ENCODE measurements at places on chromosomes 4 and X.
A peak's percentile ranks its signal among the peaks of the same experiment; 100 is the strongest.

- DNase-seq: peak; percentile 49
Measured at GRCh38 chrX:46588263-46588662, 14.7 kb downstream of the CHST7 start.

DNA sequence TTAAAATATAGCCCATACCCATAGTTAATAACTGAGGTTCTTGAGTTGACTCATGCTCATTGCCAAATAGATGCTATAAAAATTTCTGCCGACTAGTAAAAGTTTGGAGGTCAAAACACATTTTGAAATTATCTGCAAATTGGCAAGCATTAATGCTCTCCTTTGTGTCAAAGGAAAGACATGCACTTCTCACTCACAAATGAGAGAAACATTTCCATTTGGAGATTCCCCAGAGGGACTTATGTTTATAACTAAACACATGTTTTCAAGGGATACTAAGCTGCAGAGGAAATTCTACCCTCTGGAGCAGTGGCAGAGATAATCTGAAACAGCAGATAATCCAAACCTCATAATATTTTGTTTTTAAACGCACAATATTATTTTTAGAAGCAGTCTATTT, 45.7 kb upstream of the CCDC160 start:
- no peak for DNase-seq

GRCh38 chr4:145248502-145248901, 68.1 kb upstream of the OTUD4 start:
- no peak for DNase-seq

GRCh38 chr4:182717788-182718583, 199.2 kb downstream of the DCTD start:
- no peak for DNase-seq

GRCh38 chrX:24241822-24242648, 71.8 kb downstream of the SUPT20HL2 start:
- DNase-seq: peak; percentile 21

GRCh38 chr4:104615496-104615895, 120.8 kb upstream of the CXXC4 start:
- DNase-seq: no peak

Measured in CD4-positive, alpha-beta T cell treated with Interleukin-6 at 100 ng/mL for 8 hours (primary cell).